Lung (tissue), 17 donors: ENCODE measurements at places on chromosomes 12 and 14. TPM values are rescaled to one million over a fixed set of nuclear protein-coding genes. Genes with fewer than 3 reads are reported as not detected.

GRCh38 chr12:79973801-79974200 is 38.9 kb upstream of the PPP1R12A start:
- DNase-seq = no peak

- no peak for DNase-seq
Measured at GRCh38 chr14:67409461-67409860, 2.5 kb downstream of the PLEK2 start.

DNA sequence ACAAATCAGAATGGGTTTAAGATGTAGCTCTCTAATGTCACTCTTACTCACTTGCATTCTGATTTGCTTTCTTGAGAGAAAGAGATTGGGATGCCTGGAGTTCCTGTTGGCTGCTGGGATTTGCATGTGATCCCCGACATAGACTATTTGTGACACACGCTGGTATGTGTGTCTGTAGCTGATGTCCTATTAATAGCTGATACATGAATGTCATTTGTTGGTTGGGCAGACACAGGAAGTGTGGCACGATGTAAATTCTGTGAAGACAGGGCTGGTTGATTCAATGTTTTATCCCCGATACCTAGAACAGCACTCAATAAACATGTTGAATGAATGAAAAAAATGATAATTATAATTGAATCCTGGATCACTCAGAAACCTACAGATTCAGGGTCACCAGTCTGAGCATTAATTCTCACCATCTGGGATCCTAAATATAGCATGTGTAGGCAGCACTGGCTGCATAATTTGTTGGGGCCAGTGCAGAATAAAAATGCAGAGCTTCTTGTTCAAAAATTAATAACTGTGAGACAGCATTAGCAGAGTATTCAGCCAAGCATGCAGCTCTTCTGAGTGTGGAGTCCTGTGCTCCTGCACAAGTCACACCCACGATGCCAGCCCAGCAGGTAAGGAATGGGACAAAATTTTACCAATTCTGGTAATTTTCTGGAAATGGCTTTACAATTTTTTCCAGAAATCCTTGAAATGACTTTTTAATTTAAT is 35.5 kb upstream of the SOCS2 start:
- peak; percentile 23 for DNase-seq

DNA sequence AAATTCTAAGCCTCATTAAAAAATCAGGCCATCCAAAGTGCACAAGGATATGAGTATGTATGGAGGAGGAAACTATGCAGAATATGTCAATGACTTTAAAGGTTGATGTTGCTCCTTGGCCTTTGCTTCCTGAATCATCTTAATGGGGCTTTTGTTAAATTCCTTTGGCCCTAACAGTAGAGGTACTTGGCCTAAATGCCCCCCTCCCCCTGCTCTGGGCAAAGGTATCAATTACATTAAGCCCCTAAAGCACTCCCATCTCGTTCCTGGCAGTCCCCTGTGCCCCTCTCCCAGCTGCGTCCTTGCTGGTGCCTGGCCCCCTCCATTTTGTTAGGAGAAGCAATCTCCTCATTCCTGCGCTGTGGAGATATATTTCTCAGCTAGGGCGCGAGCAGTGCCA is 4.8 kb downstream of the COPZ1 start:
- no peak for DNase-seq

Gene GLT8D2
- total RNA-seq = 7.3 TPM
